Karpas-422 (cell line): ENCODE measurements at places on chromosomes 12 and 14. TPM values are rescaled to one million over a fixed set of nuclear protein-coding genes. Genes with fewer than 3 reads are reported as not detected.

DNA sequence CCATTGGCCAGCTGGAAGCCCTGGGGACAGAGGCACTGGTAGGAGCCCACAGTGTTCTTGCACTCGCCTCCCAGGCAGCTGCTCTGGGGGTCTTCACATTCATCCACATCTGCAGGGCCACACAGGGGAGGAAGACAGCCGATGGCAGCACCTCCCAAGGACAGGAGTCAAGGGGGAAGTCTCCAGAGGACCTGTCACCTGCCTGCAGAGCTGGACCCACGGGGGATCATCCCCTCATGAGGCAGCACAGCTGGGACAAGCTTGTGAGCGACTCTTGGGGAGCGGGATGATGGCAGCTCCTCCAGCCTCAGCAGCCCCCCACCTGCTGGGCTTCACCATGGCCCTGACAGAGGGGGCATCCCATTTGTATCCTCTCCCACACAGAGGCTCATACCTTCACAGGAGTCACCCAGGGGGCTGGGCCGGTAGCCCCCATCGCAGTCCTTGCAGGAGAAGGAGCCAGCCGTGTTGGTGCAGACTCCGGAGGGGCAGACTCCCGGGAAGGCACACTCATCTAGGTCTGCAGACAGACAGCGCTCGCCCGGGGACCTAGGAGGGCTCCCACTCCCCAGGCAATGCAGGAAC lies 15.4 kb downstream of the ISCA2 start:
- H3K27ac ChIP-seq = no peak overlapping the region
- peaks cover 24% of the 10 kb centered on the region for H3K4me1 ChIP-seq
- no peak for DNase-seq
- no peaks in the 10 kb centered on the region for H3K36me3 ChIP-seq

DNA sequence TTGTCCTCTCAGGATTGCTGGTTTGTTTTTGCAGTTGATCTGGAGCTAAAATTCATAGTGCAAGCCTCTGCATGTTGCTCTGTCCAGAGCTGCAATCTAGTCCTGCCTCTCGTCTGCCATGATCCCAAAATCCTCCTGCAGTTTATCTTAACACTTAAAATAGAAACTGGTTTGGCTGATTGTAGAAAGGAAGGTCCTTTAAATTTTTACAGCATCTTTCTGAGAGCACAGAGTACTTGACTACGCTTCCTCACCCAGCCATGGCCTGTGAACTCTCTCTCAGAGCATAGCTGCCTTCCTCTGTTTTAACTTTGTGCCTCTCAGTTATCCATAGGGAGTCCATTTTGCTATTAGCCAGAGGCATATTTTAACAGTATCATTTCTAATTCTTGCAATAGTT lies 877.1 kb downstream of the C12orf50 start:
- no peaks in the 10 kb centered on the region for H3K27me3 ChIP-seq
- H3K27ac ChIP-seq = no peak overlapping the region
- no peaks in the 10 kb centered on the region for H3K4me1 ChIP-seq
- DNase-seq = no peak
- H3K4me3 ChIP-seq = no peak overlapping the region

The CD163 gene
- not detected in 2 replicates for total RNA-seq

The LACRT gene
- total RNA-seq = not detected in 2 replicates

GRCh38 chr12:6822426-6823135 lies 960 bp downstream of the GPR162 start:
- H3K27ac ChIP-seq = no peak overlapping the region
- H3K4me3 ChIP-seq = no peak overlapping the region
- DNase-seq = no peak
- no peaks in the 10 kb centered on the region for H3K27me3 ChIP-seq
- H3K4me1 ChIP-seq = peaks cover 14% of the 10 kb centered on the region
